ENCODE measurements at places on chromosomes 1 and 21. TPM values are rescaled to one million over a fixed set of nuclear protein-coding genes. Genes with fewer than 3 reads are reported as not detected.

DNA sequence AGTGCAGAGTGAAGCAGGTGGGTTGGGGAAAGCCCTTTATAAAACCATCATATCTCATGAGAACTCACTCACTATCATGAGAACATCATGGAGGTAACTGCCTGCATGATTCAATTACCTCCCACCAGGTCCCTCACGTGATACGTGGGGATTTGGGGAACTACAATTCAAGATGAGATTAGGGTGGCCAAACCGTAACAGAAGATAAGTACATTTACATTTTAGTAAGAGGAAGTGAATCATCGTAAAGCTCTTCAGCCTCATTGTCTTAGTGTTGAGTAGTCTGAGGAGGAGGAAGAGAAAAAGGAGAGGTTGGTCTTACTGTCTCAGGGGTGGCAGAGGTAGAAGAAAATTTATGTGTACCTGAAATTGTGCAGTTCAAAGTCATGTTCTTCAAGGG, 1053.4 kb upstream of the ADGRL4 start:
- no peak for DNase-seq
- no peaks in the 10 kb centered on the region for H3K4me1 ChIP-seq

DNA sequence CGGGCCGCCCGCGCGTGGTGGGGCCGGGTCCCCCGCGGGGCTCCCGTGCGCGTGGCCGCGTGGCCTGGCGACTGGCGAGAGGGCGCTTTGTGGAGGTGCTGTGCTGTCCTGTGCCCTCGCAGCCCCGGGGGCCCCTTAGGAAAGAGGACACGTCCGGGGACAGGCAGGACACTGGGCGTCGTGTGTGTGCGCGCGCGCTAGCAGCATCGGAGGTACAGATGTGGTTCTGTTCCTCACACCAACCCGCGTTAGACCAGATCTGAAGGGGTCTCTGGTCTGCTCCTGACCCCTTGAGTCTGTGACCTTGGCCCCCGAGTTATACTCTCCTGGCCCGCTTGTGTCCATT, 489 bp downstream of the ACTN2 start:
- no peak for DNase-seq
- H3K27ac ChIP-seq: no peak overlapping the region
- H3K27me3 ChIP-seq: peaks cover 28% of the 10 kb centered on the region
- no peaks in the 10 kb centered on the region for H3K36me3 ChIP-seq
- H3K4me3 ChIP-seq: peak overlapping the region; percentile 58

DNA sequence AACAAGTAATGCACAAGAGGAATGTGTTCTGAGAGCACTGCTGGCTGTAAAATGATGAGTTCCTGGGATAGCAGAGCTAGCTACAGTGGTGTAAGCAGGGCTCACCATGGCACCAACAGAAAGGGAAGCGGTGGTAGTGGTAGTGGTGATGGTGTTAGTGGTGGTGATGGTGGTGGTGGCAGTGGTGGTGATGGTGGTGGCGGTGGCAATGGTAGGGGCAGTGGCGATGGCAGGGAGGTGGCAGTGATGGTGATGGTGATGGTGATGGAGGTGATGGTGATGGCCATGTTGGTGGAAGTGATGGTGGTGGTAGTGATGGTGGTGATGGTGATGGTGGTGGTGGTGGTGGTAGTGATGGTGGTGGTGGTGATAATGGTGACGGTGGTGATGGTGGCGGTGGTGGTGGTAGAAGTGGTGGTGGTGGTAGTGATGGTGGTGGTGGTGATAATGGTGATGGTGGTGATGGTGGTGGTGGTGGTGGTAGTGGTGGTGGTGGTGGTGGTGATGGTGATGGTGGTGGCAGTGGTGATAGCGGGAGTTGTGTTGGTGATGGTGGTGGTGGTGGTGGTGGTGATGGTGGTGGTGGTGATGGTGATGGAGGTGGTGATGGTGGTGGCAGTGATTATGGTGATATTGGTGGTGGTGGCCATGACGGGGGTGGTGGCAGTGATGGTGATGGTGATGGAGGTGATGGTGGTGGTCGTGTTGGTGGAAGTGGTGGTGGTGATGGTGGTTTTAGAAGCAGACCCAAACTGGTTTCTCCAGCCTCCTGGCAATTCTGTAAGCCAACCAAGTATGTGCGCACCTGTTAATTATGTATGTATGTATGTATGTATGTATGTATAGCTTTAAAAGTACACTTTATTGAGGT, 254.1 kb downstream of the TRABD2B start:
- H3K4me3 ChIP-seq: no peak overlapping the region
- no peaks in the 10 kb centered on the region for H3K36me3 ChIP-seq
- DNase-seq: no peak
- H3K27me3 ChIP-seq: no peaks in the 10 kb centered on the region
- H3K4me1 ChIP-seq: no peaks in the 10 kb centered on the region
- H3K27ac ChIP-seq: no peak overlapping the region

- DNase-seq: no peak
- H3K4me1 ChIP-seq: peaks cover 13% of the 10 kb centered on the region
- no peaks in the 10 kb centered on the region for H3K27me3 ChIP-seq
- H3K36me3 ChIP-seq: no peaks in the 10 kb centered on the region
- H3K4me3 ChIP-seq: no peak overlapping the region
Observed at GRCh38 chr1:101312147-101312546, 75.3 kb downstream of the S1PR1 start.

- H3K4me3 ChIP-seq: no peak overlapping the region
- H3K36me3 ChIP-seq: no peaks in the 10 kb centered on the region
- H3K4me1 ChIP-seq: peaks cover 5% of the 10 kb centered on the region
- no peak for DNase-seq
- no peak overlapping the region for H3K27ac ChIP-seq
Observed at GRCh38 chr1:64082459-64082858, 121.0 kb upstream of the UBE2U start.

GRCh38 chr21:33619726-33620125, 21.8 kb downstream of the CRYZL1 start:
- no peak overlapping the region for H3K27ac ChIP-seq
- no peaks in the 10 kb centered on the region for H3K4me1 ChIP-seq
- no peaks in the 10 kb centered on the region for H3K27me3 ChIP-seq
- no peak overlapping the region for H3K4me3 ChIP-seq
- DNase-seq: no peak

DNA sequence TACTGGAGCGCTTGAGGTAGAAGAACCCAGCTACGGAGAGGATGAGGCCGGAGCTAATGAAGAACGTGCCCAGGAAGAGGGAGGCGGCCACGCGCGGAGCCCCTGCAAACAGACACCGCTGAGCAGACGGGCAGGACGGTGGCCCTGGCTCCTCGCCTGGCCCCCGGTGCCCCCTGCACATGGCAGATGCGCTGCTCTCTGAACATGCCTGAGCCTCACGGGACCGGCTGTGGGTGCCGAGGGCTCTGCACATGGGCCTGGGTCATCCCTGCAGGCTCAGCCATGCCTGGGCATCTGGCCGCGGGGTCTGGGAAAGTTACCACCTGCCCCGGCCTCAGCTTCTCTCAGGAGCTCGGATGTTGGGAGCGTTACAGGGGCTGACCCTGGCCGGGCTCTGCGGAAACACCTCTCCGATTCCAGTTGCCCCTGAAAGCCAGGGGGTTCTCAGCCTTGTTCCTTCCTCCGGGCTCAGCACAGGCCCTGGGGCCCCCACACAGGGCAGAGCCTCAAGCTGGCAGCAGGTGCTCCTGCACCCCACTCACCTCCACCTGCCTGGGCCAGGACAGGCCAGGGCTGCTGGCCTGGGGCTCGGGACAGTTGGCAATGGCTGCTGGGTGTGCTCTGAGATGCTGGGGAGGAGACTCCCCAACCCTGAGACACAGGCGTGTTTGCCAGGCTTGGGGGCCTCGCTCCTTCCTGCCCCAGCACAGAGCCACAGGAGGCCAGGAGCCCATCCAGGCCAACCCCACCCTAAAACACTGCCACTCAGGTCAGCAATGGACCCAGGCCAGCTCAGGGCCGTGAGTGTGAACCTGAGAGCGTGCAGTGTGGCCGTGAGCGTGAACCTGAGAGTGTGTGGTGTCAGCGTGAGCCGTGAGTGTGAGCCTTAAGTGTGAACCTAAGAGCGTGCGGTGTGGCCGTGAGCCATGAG, 12.1 kb upstream of the RNF223 start:
- H3K4me3 ChIP-seq: no peak overlapping the region
- DNase-seq: no peak
- H3K36me3 ChIP-seq: peaks cover 36% of the 10 kb centered on the region
- H3K4me1 ChIP-seq: no peaks in the 10 kb centered on the region
- no peaks in the 10 kb centered on the region for H3K27me3 ChIP-seq

CA14 gene
- total RNA-seq: 1.1 TPM

ZMYND12 gene
- total RNA-seq: 1.9 TPM

Measured in stomach (tissue), 19 donors.